Activated T-cell treated with anti-CD3 and anti-CD28 coated beads, Interleukin-2, amount 50 U/mL, for 72 hours (primary cell): ENCODE measurements at places on chromosomes 2 and 18. TPM values are rescaled to one million over a fixed set of nuclear protein-coding genes. Genes with fewer than 3 reads are reported as not detected.

DNA sequence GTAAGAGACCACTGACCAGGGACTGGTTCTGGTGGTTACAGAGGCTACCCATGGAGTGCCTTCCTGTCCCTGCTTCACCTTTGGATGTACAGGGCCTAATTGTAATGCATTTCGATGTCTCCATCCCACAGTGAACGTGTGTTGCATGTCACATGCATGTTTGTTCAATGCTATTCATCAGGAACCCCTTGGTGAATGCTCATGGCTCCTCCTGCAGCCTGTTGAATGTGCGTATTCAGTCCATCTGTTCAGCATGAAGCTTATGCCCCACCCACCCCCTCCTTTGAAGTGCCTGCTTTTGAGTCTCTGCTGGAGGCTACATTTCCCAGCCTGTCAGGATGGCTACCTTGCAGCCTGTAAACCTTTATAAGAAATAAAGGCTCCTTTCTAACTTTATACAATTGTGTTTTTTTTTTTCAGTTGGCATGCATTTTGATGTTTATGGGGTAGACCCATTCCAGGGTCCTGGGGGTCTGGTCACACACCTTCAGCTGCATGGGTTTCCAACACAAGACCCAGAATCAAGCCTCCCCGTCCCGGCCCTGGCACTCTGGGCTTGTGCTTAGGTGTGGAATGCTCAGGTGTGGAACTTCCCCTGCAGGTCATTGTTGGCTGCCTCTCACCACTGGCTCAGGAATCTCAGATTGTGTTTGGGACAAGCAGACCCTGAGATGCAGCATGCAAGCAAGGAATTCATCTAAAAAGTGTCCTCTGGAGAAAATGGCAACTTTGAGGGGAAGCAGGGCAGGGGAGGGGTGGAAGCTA lies 238.8 kb upstream of the HDAC4 start:
- H3K4me1 ChIP-seq = peaks cover 7% of the 10 kb centered on the region
- H3K4me3 ChIP-seq = no peak overlapping the region
- DNase-seq = no peak
- no peaks in the 10 kb centered on the region for H3K27me3 ChIP-seq
- H3K27ac ChIP-seq = no peak overlapping the region

RESP18 gene
- total RNA-seq = not detected

YPEL5 gene
- 94.3 TPM for total RNA-seq

DNA sequence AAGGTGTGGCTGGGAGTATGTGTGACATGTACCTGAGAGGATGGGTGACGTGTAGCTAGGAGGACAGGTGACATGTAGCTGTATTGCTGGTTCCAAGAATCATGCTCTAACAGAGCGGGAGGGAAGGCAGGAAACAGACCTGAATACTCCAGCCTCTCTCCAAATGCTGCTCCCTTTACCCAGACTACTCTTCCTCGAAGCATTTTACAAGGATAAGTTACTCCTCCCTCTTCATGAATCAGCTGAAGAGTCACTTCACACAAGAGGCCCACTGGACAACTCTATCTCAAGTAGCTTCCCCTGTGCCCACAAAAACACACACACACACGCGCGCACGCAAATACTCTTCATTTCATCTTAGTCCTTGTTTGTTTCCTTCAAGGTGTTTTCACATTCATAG lies 52.6 kb upstream of the KIDINS220 start:
- H3K27ac ChIP-seq = no peak overlapping the region
- H3K4me1 ChIP-seq = no peaks in the 10 kb centered on the region
- DNase-seq = no peak

DNA sequence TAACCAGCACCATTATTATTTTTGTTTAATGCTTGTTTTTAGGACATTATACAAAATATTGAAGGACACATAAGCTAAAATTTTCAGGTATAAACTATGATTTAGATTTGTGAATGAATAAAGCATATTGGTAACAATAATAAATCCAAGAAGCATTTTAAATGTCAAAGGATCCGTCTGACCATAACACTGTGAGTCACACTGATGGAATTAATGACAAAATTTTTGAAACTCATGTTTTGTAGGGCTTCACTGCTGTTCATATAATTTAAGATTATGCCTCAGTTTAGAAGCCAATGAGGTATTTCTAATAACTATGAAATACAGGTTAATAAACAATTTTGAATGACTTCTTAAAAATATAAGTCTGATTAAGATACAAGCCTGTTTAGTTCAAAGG lies 124.6 kb downstream of the TMEFF2 start:
- no peaks in the 10 kb centered on the region for H3K36me3 ChIP-seq
- H3K4me3 ChIP-seq = no peak overlapping the region
- peaks cover 2% of the 10 kb centered on the region for H3K27me3 ChIP-seq

DNA sequence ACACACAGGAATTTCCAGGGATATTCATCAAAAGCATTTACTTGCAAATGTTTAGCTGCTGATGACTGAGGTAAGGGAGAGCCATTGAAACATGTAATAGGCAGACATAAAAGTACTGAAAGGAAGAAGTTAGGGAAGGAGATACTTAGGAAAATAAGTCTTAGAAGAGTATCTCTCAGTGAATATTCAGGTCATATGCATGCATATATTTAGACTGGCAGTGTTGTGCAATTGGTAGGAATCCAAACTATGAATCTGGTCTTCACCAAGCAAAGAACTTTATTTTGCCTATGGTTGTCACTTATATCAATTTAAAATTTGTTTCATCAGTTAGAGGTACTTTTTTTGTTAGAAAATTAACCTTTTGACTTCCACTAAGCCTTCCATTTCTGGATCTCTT lies 1490.7 kb downstream of the SUCLG1 start:
- no peak overlapping the region for H3K27ac ChIP-seq
- no peak for DNase-seq
- no peaks in the 10 kb centered on the region for H3K27me3 ChIP-seq

GRCh38 chr2:73324126-73324725 lies 30.9 kb upstream of the EGR4 start:
- no peak for DNase-seq
- H3K27me3 ChIP-seq = peaks cover 31% of the 10 kb centered on the region
- H3K36me3 ChIP-seq = no peaks in the 10 kb centered on the region
- no peaks in the 10 kb centered on the region for H3K4me1 ChIP-seq
- no peak overlapping the region for H3K27ac ChIP-seq

ERICH2 gene
- total RNA-seq = 0.46 TPM
